Mucosa of descending colon (tissue), 3 donors: ENCODE measurements at places on chromosomes 12 and 14. TPM values are rescaled to one million over a fixed set of nuclear protein-coding genes. Genes with fewer than 3 reads are reported as not detected.

ZC3H14 gene
- total RNA-seq: 55.9 TPM

CMKLR1 gene
- 10.8 TPM for total RNA-seq

OVCH1 gene
- not detected for total RNA-seq

AGAP2 gene
- 2.7 TPM for total RNA-seq

DNA sequence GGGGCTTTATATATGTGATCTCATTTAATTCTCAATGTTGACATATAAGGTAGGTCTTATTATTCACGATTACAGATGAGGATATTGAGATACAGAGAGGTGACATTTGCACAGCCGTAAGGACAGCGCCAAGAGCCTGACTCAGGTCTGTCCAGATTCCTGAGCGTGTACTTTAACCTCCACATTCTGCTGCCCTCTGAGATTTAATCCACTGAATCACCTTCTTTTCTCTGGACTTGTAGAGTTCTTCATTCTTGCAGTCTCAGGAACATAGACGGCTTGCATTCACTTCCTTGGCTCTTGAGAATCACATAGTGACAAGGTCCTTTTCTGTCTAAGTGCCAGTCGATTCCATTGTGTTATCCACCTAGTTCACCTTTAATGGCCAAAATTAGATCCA is 141.0 kb upstream of the ARHGAP5 start:
- DNase-seq: no peak

- peak; percentile 76 for DNase-seq
These were observed 11.2 kb downstream of the BCL2L14 start for GRCh38 chr12:12081836-12082497.

- DNase-seq: no peak
These were observed 75.4 kb downstream of the ETV6 start for GRCh38 chr12:11724888-11725311.

- DNase-seq: no peak
These were observed 52.0 kb downstream of the SLC38A4 start for GRCh38 chr12:46773586-46774321.

DNA sequence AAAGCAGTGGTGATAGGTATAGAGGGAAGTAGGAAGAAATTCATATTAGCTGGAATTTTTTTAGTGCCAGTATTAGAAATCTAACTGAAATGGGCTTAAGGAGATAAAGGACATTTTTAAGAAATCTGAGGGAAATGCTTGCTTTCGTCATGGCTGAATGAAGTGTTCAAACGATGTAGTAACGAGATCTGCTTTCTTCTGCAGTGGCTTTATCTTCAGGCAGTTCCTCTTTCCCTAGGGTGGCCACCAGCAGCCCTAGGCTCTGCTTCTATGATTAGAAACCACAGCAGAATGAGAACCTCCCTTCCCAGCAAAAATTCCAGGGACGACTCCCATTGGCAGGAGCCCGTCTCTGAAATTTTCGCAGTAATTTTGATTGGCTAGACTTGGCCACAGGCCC is 163.9 kb upstream of the FRMD6 start:
- no peak for DNase-seq

- no peak for DNase-seq
These were observed 1.1 kb upstream of the STK38L start for GRCh38 chr12:27243006-27243405.
